GM12892 (cell line): ENCODE measurements at places on chromosomes 5 and 9.

DNA sequence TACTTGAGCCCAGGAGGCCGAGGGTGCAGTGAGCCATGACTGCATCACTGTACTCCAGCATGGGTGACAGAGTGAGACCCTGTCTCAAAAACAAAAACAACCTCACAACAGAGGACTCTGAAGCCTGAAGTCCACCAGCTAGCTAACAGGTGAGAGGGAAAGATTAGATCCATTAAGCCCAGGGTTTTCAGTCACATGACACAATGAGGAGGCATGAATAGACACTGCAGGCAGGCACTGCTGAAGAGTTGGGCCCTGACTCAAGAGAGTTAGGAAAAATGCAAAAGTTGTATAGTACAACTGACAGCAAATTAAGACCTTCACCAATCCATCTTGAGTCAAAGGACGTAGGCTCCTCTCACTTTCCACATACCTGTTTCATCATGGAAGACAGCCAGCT, 64.9 kb downstream of the IARS1 start:
- DNase-seq, result no peak

DNA sequence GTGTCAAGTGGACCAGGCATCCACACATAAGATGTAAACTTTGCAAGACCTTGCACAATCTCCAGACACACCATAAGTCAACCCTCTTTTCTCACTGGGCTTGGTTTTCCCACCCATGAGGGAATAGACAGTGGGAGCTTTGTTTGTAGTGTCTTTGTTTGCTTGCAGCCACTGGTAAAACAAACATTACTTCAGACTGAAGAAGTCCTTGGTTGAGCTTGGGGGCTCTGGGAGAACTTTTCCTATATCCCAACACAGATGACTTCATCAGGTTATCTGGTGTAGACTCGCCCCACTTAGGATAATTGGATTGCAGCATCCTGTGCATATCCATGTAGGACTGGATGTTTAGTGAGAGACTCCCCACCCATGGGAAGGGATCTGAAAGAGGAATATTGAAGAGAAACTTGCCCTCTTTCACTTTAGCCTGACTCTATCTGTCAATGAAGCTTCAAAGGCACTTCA, 11.5 kb upstream of the ADGRV1 start:
- no peak for DNase-seq

DNA sequence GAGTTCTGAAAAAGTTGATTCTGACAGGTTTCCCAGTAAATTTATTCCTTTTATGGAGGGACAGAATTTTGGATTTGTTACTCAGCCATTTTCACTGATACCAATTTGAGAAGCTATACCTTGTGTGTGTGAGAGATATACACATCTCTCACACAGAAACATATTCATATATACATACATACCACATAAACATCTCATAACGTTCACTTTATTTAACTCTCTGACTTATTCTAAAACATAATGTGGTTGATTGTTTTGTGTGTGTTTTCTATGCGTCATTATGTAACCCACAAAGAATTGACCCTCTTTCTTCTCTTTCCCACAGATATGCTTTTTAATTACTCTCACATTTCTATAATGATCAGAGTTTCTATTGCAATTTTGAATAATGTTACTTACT, 570.8 kb upstream of the TLE4 start:
- DNase-seq, result no peak

DNA sequence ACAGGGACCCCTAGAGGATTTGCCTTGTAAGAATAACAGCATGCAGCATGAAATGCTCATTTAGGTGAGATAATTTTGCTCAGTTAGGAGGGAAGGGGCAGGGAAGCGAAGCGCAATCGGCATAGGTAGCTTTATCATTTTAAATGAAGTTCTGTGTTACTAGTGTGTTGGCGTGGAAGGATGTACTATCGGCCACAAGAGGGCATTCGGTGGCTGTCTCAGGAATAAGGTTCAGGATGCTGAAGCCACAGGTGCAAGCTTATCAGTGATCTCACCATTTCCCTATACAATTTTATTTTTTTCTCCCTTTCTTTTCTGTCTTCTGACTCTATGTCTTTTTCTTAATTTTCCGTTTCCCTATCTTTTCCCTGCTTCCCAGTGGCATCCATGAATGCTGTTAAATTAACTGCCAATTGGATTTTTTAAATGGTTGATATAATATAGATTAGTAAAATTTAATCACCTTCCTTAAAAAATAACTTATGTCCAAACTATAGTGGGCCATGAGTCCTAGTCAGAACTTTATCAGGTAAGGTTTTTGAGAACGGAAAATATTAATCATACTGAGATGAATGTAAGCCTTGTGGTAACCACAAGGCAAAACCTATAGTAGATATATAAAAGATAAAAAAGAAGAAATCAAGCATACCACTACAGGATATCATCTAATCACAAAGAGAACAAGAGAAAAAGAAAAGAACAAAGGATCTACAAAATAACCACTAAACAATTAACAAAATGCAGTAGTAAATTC, 1.2 kb upstream of the INSL6 start:
- no peak for DNase-seq

GRCh38 chr5:112551419-112552032, 132.4 kb upstream of the EPB41L4A start:
- no peak for DNase-seq

GRCh38 chr5:135211791-135212190, 177.8 kb upstream of the PITX1 start:
- no peak for DNase-seq

DNA sequence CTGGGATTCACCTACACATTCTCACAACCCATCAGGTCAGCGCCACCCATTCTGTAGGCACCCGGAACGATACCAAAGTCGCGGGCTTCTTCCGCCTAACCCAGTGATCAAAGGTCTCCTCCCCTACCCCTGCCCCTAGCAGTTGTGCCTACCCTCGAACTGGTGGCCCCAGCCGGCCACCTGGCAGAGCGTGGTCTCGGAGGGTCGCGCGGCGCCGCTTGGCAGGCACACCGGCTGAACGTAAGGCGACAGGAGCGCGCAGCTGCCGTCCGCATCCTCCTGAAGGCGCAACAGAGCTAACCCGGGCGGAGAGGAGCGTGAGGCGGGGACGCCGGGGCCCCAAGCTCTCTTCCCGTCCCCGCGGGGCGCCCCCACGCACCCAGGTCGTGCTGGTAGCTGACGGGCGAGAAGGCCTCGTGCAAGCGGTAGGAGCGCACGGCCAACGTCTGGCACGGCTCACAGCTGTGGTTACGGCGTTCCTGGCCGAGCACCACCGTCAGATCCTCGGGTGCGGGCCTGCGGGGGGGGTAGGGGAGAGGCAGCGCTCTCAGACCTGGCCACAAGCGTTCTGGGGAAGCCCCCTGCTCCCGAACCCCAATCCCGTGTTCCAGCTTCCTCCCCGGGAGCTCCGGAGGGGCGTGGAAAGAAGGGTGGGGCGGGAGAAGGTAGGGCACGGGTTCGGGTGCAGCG, 2.8 kb upstream of the PFN3 start:
- no peak for DNase-seq

- DNase-seq, result no peak
Observed at GRCh38 chr5:73135429-73136054, 15.2 kb downstream of the TMEM171 start.

GRCh38 chr5:93899026-93899600, 157.7 kb upstream of the POU5F2 start:
- DNase-seq, result no peak

GRCh38 chr9:87276327-87276841, 221.3 kb upstream of the DAPK1 start:
- DNase-seq, result no peak

- no peak for DNase-seq
Observed at GRCh38 chr9:129385211-129385934, 207.3 kb upstream of the IER5L start.

DNA sequence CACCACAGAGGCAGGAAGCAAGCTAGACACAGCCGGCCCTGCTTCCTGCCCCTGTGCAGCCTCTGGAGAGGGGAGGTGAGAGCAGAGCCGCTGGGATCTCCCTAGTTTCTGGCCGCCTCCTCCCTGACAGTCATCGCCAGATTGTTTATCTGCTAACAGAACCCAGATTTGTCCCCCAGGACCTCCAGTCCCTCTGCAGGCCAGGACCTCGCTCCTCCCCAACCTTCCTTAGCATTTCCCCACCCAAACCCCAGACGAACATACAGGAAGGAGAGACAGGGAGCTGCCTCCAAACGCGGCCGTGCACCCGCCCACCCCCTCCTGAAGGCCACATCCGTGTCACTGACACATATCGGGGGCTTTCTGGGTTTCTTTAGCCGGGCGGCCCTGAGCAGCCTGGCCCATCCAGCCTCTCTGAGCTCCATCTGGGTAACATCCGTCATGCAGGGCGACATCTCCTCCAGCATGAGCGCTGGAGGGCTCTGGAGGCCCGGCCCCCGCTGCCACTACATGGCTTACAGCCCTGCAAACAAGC, 47.5 kb downstream of the DBH start:
- no peak for DNase-seq

DNA sequence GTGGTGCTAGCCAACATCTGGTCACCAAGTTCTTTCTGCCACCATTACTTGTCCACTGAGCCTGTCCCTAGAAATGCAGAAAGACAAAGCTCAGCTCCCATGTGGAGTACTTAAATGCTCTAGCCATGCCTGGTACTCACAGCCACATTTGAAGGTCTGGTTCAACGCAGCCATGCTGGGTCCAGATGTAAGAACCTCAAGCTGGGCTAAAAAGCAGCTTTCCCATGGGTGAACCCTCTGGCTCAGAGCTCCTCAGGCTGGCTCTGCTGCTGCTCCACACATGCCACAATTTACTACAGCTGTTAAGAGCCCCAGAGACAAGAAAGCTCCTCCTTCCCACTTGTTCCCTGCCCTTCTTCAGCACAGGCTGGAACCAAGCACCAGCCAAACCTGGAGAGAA, 97.1 kb upstream of the LRRTM2 start:
- no peak for DNase-seq

- no peak for DNase-seq
Observed at GRCh38 chr5:146717951-146718350, 160.6 kb downstream of the PPP2R2B start.

- DNase-seq, result no peak
Observed at GRCh38 chr5:37950436-37950835, 110.6 kb upstream of the GDNF start.

- DNase-seq, result no peak
Observed at GRCh38 chr9:116153765-116154333, at the start of gene PAPPA. Gene PAPPA, plus strand, starts transcription at chr9:116153791. Its CDS starts 382 bp downstream, at chr9:116154173.

DNA sequence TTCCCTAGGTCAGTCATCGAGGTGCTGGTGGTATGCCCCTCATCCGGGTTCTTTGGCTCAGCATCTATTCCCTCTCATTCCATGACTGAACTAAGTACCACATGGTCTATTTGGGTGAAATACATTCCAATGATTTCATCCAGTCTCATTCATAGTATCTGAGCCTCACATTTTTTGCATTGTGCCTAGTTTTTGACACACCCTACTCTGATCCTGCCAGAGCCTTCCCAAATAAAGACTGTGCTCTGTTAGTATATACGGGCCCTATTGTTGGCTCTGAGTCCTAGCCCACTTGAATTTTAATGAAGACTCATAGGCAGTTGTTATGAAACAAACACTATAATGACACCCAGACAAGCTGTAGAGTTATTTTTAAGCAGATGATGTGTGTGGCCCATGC, 740.7 kb downstream of the CETN3 start:
- no peak for DNase-seq
